Cerebellar nuclear complex (tissue), 1 donor: ENCODE measurements at places on chromosomes 6 and 20.

- no peak for DNase-seq
Observed at GRCh38 chr6:112335736-112336135, 11.4 kb upstream of the RFPL4B start.

GRCh38 chr6:112203577-112204349 lies 50.6 kb downstream of the LAMA4 start:
- DNase-seq = no peak

DNA sequence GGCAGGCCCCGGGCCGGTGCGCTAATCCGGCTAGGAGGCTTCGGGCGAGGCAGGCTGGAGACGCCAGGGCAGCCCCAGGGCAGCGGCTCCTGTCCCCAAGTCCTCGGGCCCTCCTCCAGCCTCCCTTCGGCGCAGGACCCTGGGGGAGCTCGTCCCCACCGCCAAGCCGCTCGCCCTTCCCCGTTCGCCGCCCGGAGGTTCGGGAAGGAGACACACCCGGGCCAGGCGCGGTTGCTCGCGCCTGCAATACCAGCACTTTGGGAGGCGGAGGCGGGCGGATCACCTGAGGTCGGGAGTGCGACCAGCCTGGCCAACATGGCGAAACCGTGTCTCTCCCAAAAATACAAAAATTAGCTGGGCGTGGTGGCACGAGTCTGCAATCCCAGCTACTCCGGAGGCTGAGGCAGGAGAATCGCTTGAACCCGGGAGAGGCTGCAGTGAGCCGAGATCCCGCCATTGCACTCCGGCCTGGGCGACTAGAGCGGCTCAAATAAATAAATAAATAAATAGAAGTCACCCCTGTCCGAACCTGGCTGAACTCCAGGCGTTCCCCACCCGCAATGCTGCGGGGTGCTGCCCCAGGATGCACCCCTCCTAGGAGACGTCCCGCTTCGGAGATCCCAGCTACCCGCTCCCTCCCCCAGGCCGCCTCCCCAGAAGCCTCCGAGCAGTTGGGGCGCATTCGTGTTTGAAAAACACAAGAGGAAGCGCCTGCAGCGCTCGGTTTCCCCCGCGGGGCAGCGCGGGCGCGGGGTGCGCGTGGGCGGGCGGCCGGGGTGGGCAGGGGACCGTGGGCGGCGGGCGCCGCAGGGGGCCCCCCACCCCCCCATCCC lies 27.5 kb downstream of the SERPINB9 start:
- DNase-seq = no peak

GRCh38 chr6:39378175-39378959 lies 55.9 kb upstream of the KCNK16 start:
- DNase-seq = no peak

- DNase-seq = no peak
Observed at GRCh38 chr6:46199387-46199786, 28.6 kb upstream of the ENPP5 start.

- no peak for DNase-seq
Observed at GRCh38 chr6:148617530-148617929, 129.3 kb upstream of the UST start.

DNA sequence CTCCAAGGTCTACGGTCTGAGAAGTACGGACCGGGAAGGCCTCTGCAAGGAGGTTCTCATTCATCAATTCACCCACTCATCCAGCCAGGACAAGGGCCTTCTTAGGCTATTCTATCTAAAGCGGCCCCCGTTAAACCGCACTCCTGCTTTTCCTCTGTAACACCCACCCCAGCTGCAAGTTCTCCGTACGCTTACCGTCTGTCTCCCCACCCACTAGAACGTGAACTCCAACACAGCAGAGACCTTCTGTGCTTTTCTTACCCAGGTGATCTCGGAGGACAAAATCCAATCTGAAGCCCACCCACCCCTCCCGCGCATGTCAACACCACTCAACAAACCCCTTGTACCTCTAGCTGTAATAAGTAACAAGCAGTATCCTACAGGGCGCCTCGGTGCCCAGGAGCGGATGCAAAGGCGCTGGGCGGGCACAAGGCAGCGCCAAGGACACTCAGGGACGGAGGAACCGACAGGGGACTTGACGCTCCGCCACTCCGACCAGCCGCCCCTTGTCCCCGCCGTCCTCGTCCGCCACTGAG lies 351 bp downstream of the AURKA start:
- no peak for DNase-seq
